Stimulated activated effector memory CD8-positive, alpha-beta T cell treated with anti-CD3 and anti-CD28 coated beads, Interleukin-12 subunit alpha, Interleukin-12 subunit beta, amount 100 ng/mL, for 72 hours (primary cell): ENCODE measurements at places on chromosomes 5 and 9.

DNA sequence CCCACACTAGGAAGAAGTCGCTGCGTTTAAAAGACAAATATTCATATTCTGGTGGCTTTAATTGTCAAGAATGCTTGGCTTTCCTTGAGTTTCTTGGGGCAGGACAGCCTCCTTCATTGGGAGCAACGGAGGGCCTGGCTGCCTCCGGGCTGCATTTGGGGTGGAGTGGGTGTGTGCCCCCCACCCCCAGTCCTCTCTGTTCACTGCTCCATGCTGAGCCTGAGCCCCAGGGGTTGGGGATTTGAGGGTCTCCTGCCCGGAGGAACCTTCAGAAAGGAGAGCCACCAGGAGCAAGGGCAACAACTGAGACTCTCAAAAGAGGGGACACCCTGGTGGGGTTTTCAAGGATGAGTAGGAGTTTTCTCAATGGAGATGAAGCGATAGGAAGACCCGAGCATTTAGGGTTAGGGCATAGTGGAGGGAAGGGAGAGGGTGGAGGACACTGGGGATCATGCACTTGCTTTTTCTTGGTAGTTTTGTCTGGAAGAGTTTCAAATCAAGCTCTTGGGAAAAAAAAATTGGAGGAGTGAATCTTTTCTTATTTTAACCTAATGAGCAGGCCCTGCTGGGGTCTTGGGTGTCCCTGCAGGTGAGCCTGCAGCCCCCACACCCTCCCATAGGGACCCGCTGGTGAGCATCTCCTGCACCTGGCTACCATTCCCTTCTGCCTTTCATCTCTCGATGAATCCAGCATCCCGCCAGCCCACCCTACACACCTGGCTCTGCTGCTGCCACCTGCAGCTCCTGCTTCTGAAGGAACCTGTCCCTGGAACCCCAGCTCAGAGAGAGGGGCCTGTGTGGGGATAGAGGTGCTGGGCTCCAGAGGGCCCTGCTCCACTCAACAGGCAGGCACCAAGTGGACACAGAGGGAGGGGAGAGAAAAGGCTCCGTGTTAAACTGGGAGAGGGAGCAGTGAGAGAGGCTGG is 4.1 kb downstream of the SLC6A19 start:
- no peak for DNase-seq

DNA sequence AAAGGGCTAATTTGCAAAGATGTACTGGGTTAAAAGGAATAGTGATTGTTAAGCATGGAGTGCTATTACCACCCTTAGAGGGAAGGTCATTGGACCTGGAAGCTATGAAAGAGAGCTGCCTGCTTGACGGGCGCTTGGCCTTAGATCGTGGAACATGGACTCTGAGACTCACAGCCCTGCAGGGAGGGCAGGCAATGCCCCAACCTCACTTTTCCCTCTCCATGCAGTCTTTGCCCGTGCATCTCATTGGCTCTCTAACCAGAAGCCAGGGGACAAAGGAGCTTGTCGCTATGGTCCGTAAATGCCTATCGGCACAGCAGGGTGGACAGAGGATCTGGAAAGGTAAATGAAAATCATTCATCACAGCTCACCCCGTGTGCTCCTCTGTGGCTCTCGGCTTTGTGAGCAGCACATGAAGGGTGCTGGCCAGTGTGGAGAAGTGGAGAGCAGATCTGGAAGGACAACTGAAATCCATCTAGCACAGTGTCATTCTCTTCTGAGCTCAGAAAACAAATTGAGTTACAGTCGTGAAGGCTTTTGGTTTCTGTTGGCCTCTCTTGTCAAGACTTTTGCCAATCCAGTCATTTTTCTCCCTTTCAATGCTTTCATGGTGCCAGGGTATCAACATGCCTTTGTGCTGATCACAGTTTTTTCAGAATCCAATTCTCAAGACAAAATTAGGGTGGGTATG is 186.2 kb downstream of the SNX18 start:
- no peak for DNase-seq

DNA sequence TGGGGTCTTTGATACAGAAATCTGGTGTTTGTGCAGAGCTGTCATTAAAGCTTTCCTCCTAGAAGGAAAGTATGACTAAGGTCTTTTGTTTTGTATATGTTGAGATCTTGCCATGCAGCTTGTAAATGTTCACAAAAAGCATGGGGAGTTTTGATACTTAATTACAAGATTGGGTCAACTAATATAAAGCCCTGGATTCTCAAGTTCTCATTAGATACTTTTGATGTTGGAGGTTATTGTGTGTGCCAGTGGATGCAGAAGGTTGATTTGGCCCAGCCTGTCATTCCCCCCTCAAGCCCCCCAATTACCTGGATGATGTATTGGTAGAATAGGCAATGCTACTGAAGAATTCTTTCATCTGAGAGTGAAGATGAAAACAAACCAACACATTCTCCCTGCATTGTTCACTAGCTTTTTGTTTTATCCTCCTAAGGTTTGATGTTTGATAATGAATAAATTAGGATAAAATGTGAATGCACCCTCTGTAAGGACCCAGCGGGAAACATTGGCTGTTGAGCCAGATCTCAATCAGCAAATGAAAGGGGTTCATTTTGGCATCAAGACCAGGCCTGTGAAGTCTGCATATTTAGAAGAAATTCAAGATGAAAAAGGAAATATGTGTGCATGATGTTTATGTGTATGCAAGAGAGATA is 61.9 kb upstream of the ADAMTS19 start:
- no peak for DNase-seq

GRCh38 chr5:61273279-61273975 is 58.6 kb upstream of the ZSWIM6 start:
- DNase-seq: no peak

GRCh38 chr9:126398403-126399058 is 71.9 kb downstream of the MVB12B start:
- DNase-seq: peak; percentile 80

DNA sequence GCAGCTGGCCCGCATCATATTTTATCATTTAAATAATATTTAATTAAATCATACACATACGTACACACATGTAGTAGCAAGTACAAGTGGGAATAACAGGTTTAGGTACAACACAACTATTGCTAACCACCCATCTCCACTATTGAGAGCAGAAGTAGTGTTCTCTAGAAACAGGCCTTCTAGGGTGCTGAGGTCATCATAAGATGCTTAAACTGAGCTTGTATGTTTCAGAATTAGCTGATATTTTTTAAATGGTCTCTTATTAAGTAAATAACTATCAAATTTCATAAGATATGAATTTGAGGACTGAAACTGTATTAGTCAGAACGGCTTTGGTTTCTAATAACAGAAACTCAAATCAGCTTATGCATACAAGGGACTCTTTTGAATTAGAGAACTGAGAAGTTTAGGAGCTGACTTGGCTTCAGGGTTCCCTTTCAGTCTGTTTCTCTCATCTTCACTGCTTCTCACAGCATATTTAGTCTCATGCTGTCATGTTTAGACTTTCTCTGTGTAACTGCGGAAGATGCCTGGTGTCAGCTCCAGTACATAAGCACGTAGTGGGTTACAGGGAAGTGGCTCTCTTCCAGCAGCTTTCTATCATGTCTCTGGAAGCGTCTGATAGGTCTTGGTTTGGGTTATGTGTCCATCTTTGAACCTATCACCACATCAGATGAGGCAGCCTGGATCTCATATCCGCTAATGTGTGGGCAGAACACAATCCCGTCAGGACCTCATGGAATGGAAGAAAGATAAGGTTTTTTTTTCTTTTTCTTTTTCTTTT is 25.0 kb upstream of the OCLN start:
- no peak for DNase-seq

DNA sequence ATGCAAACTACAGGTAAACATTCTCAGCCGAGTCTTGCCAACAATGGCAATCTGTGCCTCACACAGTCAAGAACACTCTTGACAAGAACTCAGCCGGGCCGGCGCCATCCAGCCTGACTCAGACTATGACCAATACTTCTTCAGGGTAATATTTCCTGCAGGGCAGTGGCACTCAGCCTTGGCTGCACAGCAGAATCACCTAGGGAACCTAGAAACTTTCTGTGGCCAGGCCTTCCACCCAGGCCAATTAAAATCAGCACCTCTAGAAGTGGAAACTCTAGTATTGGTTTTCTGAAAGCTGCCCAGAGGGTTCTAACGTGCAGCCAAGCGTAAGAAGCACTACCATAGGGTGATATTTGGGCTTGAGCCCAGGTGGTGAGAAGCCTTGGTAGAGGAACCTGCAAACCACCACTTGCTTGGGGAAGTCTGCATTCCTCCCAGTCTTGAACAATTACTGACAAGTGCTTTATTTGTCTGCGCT is 120.6 kb downstream of the TTLL11 start:
- no peak for DNase-seq

- DNase-seq: no peak
Observed at GRCh38 chr9:13179257-13179656, 100.2 kb downstream of the MPDZ start.
